ENCODE measurements at places on chromosomes 12 and 14.
A peak's percentile ranks its signal among the peaks of the same experiment; 100 is the strongest.

- no peak for DNase-seq
Measured at GRCh38 chr12:117109943-117110635, 10.9 kb upstream of the TESC start.

DNA sequence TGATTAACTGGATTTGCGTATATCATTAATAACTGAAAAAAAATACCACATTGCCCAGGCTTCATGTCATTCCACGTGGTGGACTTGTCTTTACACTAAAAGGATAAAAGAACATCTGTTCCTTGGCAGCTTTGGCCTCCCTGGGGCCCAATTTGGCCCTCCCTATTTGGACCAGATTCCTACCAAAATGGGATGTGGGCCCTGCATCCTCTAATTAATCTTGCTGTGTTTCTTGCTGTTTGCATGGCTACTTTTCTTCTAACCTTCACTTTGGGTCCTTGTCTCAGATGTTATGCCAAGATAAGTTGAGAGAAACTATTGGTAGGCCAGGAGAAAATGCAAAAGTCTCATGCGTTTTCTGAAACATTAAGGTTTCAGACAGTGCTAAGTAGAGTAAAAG is 57.5 kb downstream of the PTHLH start:
- DNase-seq = no peak

GRCh38 chr14:95303552-95303951 is 16.2 kb downstream of the CLMN start:
- no peak for DNase-seq

- DNase-seq = no peak
Measured at GRCh38 chr12:13534242-13534641, 337.7 kb downstream of the EMP1 start.

DNA sequence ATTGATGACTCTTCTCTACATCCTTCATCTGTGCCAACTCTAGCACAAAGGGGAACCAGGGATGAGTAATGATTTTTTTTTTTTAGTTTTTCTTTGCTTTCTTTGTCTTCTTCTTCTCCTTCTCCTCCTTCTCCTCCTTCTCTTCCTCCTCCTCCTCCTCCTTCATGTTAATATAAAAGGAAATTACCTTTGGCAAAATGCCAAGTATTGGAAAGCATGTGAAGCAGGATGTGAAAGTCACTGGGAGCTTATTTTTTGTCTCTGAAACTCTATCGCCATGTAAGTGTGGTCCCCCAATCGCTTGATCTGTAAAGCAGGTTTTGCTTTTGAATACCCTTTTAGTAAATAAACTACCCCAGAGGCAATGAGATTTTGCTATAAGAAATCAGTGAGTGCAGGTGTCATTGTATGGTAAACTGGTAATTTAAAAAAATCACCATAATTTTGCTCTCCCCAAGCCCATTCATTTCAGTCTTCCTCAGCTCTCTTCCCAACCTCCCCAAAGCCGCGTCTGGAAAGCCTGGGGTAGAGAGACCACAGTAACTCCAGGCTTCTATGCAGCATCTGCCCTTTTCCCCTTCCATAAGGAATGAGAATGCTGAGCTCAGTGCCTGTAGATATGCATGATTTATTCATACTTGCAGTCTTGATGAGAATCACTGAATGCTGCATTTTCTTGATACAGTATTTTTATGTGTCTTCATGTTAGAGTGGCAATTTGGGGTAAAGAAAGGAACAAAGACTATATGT is 388.7 kb downstream of the TMEM117 start:
- no peak for DNase-seq

- no peak for DNase-seq
Measured at GRCh38 chr12:129312048-129312447, 458.8 kb downstream of the GLT1D1 start.

DNA sequence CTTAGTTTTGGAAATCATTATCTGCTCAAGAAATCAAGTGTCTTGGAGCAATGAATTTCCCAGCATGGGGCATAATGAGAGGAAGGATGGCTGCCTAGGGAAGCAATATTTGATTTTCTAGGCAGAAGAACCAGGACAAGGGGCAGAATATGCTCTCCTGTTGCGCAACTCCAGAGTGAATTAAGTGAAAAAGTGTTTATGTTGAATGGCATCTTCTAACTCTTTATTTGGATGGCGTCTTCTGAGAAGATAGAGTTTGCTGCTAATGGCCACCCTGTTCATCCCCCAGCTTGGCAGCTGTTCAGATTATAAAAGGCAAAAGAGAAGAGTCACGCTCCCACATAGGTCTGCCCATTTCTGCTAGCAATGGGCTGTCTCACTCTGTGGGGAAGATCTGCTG is 1278.1 kb downstream of the AACS start:
- no peak for DNase-seq

DNA sequence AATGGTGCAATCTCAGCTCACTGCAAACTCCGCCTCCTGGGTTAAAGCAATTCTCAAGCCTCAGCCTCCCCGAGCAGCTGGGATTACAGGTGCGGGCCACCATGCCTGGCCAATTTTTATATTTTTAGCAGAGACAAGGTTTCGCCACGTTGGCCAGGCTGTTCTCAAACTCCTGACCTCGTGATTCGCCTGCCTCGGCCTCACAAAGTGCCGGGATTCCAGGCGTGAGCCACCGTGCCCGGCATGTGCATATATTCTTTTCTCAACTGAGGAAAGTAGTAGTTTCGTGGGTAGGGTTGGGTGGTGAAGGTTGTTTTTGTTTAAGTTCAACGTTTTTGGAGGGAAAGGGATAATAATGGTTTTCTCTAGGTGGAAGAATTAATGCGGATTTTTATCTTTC is 94.2 kb upstream of the CEP83 start:
- no peak for DNase-seq

- no peak for DNase-seq
Measured at GRCh38 chr14:100587086-100587762, at the start of gene BEGAIN. Gene BEGAIN (minus strand): TSS chr14:100587417. CDS start chr14:100587290, 127 bp downstream.

GRCh38 chr12:128872303-128872702 is 19.0 kb downstream of the GLT1D1 start:
- no peak for DNase-seq

- no peak for DNase-seq
Measured at GRCh38 chr14:74389980-74390379, 36.0 kb downstream of the SYNDIG1L start.

- DNase-seq = peak; percentile 65
Measured at GRCh38 chr12:5227708-5228373, 184.2 kb downstream of the KCNA5 start.

DNA sequence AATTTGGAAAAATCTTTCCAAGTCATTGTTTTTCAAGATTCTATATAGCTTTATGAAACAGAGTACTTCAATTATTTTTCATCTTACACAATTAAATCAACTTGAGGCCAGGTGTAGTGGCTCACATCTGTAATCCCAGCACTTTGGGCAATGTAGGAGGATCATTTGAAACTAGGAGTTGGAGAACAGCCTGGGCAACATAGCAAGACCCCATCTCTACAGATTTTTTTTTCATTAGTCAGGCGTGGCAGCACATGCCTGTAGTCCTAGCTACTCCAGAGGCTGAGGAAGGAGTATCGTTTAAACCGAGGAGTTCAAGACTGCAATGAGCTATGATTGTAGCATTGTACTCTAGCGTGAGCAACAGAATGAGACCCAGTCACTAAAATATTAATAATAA is 72.9 kb downstream of the BMP4 start:
- no peak for DNase-seq

- DNase-seq = no peak
Measured at GRCh38 chr12:124357616-124358015, 62.7 kb downstream of the RFLNA start.

GRCh38 chr12:49708851-49709250 is 1.6 kb upstream of the FMNL3 start:
- no peak for DNase-seq

GRCh38 chr14:53526200-53526599 is 373.1 kb upstream of the DDHD1 start:
- DNase-seq = no peak

GRCh38 chr12:44589697-44590096 is 286.4 kb downstream of the NELL2 start:
- no peak for DNase-seq
